ENCODE measurements at places on chromosomes 3 and 15.

DNA sequence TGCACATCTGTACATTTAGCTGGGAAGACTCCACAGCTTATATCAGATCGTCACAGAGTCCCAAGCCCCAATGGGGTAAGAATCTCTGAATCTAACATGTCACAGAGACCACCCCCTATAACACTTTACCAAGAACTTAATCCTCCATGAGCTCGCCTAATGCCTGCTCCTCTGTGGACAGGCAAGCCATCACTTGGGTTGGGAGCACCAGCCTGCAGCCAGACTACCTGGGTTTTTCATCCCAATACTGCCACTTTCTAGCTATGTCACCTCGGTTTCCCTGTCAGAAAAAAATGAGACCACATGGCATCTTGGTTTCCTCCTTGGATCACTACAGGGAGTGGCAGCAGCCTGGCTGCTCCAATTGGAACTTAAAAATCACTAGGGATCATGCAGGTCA, 277.9 kb upstream of the TLE3 start:
- no peak for DNase-seq

GRCh38 chr3:188578576-188579363, 424.8 kb downstream of the LPP start:
- DNase-seq, result peak; percentile 63

DNA sequence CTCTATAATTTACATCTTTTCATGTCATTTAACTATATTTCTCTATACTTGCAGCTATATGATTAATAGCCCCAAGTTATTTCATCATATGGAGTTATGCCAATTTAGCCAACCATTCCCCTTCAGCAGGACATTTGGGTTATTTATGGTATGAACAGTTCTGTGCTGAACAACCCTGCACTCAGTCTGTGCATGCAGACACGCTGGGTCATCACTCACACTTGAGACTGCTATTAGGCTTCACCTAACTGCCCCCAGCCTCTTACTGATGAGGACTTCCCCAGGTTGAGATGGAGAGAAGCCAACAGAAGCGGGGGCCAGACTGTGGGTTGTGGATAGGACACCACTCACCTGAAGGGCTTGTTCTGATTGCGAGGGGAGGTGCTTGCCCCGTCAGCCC, 7.3 kb downstream of the TADA3 start:
- no peak for DNase-seq

DNA sequence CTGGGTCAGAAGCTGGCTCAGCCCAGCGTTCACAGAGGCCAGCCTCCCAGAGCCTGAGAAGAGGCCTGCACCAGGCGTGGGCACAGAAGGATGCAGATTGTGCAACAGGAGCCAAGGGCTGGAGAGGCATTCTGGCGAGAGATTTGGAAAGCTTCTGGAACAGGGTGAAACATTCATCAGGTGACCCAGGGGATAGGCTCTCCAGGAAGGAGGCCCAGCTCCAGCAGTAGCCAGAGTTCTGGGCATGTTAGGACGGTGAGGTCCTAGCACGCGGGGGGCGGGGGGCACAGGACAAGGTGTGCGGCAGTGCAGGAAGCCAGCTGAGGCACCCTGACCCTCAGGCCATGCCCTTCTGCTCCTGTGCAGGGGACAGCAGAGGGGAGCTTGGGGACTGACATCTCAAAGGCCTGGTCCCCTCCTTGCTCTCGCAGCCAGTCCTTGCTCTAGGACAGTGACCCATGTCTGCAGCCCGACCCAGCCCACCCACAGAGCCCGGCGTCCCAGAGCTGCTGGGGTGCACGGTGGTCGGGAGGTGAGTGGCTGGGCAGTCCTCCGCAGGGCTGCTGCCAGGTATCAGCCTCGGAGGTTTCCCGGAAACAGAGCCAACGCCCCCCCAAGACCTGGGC, 111.7 kb upstream of the KLF13 start:
- DNase-seq, result peak; percentile 74

DNA sequence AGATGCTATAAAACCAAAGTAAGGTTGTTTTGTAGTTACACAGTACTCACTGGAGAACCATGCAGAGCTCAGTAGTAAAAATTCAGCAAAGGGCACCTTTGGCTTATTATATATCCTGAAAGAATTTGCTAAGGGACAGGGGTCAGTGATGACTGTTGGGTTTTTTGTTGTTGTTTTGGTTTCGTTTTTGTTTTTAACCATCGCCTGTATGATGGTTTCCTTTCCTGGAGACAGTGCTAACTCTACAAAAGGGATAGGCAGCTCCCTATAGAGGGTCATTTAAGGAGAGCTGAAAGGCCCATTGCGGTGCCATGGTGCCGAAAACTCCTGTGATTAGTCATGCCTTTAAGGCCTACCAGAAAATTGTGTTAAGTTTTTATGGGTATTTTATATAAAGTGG, 118.2 kb upstream of the GOLIM4 start:
- DNase-seq, result no peak

- DNase-seq, result no peak
Observed at GRCh38 chr3:149609595-149609994, 48.2 kb downstream of the WWTR1 start.

- no peak for DNase-seq
Observed at GRCh38 chr3:178532476-178532875, 3.8 kb upstream of the KCNMB2 start.

- no peak for DNase-seq
Observed at GRCh38 chr3:114848643-114849350, 298.3 kb downstream of the ZBTB20 start.

DNA sequence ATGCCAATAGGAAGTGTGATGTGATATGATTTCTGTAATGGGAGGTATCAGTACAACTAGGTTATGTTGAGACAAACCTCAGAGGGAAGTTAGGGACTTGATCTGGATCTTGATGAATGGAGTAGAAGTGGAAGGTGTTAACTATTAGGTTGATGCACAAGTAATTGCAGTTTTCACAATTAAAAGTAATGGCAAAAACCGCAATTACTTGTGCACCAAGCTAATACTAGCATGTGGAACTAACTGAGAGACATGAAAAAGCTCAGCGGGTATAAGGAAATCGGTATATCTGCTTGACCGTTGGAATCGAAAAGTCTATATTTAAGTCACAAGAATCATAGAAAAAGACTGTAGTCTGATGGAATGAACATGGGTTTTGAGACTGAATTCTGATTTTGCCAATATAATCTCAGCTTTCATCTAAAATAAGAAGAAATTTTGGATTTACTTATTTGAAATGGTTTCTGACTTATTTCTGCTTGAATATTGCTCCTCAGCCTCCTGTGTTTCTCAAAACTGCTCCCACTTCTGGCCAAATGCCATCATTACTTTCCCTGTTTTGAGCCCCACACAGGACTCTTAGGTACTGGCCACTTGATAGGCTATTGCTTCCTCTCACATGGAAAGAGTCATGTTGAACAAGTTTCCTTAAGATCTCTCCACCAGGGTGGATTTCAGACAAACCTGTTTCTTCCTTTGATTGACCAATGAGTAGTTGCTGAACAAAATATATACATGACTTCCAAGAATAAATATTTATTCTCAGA, 271.5 kb upstream of the COL8A1 start:
- DNase-seq, result no peak

- no peak for DNase-seq
Observed at GRCh38 chr3:158773166-158773565, 28.7 kb upstream of the MFSD1 start.

DNA sequence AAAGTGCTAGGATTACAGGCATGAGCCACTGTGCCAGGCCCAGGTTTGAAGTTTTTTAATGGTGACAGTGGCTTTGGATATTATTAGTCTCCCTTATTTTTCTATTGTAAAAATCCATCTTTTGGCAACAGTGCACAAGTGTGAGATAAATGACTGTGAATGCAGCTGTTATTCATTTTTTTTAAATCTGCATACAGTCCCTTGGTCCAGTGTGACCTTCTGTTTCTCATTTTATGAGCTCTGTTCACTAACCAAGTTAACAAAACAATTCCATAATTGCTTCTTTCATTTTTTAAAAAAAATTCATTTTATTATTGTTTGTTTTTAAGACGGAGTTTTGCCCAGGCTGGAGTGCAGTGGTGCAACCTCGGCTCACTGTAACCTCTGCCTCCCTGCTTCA, 381.8 kb downstream of the NAALADL2 start:
- DNase-seq, result no peak
